ENCODE measurements at places on chromosomes 5 and 9.

- no peak for DNase-seq
Measured at GRCh38 chr5:77569409-77569808, 69.1 kb downstream of the OTP start.

DNA sequence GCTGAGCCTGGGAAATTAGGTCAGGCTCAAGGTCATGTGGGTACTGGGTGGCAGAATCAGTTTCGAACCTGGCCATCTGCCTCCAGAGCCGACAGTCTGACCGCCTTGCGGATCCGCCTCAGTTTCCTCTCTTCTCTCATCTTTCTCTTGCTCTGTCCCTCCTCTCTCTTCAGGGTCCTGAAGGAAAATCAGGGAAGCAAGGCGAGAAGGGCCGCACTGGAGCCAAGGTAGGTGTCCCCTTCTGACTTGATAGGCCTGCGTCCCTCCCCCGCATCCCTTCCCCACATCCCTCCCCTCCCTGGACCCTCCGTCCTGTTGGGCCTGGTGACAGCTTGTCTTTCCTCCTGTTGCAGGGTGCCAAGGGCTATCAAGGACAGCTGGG, 40.8 kb upstream of the ORM1 start:
- DNase-seq, result no peak

DNA sequence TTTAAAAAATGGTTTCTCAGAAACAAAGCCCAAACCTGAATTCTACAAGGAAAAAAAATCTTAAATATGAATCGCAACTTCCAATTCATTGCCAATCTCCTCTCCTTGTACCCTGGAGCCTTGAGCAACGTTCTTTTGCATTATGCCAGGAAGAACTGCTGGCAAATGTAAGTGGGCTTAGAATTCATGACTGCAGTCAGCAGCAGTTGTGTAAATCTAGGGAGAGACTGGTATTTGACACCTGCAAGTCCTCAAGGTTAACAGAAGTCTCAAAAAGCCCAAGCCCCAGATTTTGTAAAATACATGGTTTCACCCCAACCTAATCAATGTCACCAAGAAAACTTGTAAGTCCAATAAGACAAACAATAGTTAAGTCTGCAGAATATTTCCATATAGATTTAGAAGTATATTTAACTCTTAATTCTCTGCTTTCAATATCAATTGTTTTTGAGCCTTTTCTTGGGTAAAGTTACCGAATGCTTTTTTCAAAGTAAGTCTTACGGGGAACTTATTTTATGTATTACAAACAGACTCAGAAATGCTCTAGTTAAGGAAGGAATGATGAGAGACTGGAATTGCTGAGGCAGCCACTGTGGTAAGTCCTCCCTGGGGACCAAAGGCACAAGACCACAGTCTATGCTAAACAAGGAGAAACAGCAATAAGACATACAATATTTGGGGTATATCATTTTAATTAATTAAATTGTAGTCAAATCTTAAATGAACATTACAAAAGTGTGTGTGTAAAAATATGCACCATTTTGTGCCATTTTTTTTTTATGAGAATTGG, 31.3 kb downstream of the ELL2 start:
- DNase-seq, result no peak

DNA sequence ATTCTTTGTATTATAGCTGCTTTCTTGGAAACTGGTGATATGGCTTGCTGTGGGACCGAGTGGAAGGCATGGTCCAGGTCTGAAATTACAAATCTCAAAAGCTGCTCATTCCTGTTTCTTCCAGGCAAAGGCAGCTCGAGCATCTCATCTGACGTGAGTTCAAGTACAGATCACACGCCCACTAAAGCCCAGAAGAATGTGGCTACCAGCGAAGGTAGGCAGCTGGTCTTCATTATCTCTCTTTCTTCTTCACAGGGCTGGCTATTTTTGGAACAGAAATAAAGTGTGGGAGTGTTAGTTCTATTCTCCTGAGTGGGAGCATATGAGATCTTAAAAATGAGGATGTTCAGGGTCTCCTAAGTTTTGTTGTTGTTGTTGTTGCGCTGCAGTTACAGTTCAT, 115.9 kb downstream of the FBXL7 start:
- no peak for DNase-seq

DNA sequence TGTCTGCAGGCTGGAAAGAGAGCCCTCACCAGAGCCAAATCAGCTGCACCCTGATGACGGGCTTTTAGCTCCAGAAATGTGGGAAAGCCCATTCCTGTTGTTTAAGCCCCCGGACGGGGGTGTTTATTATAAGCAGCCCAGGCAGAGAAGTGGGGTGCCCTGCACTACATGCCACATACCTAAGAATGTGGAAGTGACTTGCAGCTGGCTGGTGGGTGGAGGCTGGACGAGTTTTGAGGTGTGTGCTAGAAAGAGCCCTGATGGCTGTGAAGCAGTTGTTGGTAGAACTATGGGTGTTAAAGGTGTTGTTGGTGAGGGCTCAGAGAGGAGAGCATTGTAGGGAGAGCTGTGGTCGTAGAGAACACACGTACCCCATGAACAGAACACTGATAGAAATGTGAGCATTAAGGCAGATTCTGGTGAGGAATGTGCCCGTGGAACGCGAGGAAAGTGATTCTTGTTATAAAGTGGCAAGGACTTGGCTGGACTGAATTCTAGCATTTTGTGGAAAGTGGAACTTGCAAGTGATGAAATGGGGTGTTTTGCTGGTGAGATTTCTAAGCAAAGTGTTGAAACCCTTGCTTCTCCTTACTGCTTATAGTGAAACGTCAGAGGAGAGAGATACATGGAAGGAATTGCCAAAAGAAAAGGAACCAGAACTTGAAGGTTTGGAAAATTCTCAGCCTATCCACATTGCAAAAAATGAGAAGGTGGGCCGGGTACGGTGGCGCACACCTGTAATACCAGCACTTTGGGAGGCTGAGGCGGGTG, 38.9 kb downstream of the AHRR start:
- DNase-seq, result no peak

- DNase-seq, result no peak
Measured at GRCh38 chr9:105062222-105062855, 134.4 kb upstream of the ABCA1 start.

GRCh38 chr9:33785914-33786313, 9.4 kb upstream of the PRSS3 start:
- DNase-seq, result no peak

DNA sequence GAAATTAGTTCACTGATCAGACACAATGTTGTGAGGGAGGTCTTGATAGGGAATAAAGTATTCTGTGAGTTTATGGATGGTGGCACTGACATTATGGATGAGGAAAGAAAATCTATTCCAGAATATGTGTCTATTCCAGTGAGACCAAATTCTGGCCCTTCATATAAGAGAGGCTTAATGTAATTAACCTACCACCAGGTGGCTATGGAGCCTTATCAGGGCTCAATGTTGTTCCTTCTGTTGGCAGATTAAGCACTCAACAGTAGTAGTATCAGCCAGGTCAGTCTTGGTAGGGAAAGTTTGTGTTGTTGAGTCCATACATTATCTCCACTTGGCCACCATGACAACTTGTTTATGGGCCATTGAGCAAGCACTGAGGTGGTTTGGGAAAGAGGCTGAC, 41.7 kb upstream of the BARX1 start:
- DNase-seq, result no peak

DNA sequence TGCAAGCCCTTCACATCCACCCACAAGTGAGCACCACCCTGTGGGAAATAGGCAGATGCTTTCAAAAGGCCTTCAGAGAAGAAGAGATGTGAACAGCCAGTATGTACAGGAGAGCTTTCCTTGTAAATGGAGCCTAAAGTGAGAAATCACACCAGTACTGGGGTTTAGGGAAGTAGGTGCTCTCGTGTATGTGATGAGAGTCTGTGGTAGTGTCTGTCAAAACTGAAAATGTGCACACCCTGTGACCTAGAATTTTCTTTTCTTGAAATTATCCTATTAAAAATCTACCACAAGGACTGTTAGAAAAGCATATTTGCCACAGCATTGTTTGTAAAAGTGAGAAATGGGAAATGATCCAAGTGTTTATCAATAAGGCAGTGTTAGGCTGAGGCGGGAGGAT, 16.6 kb downstream of the OTULINL start:
- DNase-seq, result no peak

- DNase-seq, result no peak
Measured at GRCh38 chr5:86756839-86757238, 139.1 kb downstream of the COX7C start.

DNA sequence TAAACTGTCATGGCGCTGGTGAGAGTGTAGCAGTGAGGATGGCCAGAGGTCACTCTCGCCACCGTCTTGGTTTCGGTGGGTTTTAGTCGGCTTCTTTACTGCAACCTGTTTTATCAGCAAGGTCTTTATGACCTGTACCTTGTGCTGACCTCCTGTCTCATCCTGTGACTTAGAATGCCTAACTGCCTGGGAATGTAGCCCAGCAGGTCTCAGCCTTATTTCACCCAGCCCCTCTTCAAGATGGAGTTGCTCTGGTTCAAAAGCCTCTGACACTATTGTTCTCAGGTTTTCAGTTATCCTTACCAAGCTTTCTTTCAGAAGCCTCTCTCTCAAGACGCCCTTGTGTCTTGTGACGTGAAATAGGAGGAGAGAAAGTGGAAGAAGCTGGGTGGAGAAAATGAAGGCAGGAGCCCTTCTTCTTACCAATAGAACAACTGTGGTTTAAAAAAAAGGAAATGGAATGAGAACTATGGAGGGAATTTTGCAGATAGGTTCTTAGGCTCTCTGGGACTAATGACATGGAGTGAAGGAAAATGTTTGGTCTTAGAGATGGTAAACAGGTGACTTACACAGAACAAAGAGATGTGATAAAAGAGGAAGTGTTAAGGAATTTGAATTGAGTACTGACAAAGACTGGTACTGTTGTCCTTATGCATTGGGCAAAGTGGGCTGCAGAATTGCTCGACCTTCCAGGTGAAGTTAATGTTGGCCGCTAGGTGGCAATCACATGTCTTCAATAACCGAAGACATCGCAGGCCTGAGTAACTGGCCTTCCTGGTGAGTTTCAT, 133.3 kb upstream of the RAI14 start:
- peak; percentile 3 for DNase-seq

All from activated CD4-positive, CD25-positive, alpha-beta regulatory T cell (primary cell).